ENCODE measurements at places on chromosomes 13 and 19. TPM values are rescaled to one million over a fixed set of nuclear protein-coding genes. Genes with fewer than 3 reads are reported as not detected.

Gene ZNF429
- total RNA-seq: 7.5 TPM

Gene ZNF563
- 7.9 TPM for total RNA-seq

Gene RFPL4AL1
- total RNA-seq: not detected

Gene CEACAM8
- not detected for total RNA-seq

Gene ALKBH7
- 29.1 TPM for total RNA-seq

Gene IZUMO2
- total RNA-seq: not detected

Gene FCHO1
- total RNA-seq: 8.9 TPM

Gene B3GNT3
- not detected for total RNA-seq

Gene ZNF730
- not detected for total RNA-seq

Gene PSPN
- total RNA-seq: 2.8 TPM

Gene NLRP5
- not detected for total RNA-seq

Gene C19orf73
- not detected for total RNA-seq

Gene CPB2
- not detected for total RNA-seq

Gene ADGRE1
- total RNA-seq: 0.42 TPM

Gene DCT
- 0.27 TPM for total RNA-seq

Gene EBI3
- 16.1 TPM for total RNA-seq

Gene SH2D3A
- 0.68 TPM for total RNA-seq

Gene ZNF471
- total RNA-seq: 3.9 TPM

Gene ADGRE2
- 9.9 TPM for total RNA-seq

Gene LRG1
- total RNA-seq: 13.5 TPM

Gene CEACAM21
- total RNA-seq: 1.1 TPM

Gene BEST2
- not detected for total RNA-seq

Gene TUBGCP3
- 31.0 TPM for total RNA-seq

Gene WIZ
- total RNA-seq: 45.3 TPM

Gene C19orf47
- 34.2 TPM for total RNA-seq

Gene ADGRE3
- total RNA-seq: not detected

Gene ABCC4
- 12.2 TPM for total RNA-seq

Gene RAB11B
- total RNA-seq: 53.4 TPM

Gene GNA15
- 13.0 TPM for total RNA-seq

Gene RSPH6A
- total RNA-seq: not detected

Gene ITPKC
- total RNA-seq: 45.4 TPM

Gene CGB1
- not detected for total RNA-seq

Gene CEACAM20
- not detected for total RNA-seq

Gene ENOX1
- 2.3 TPM for total RNA-seq

Gene ZNF813
- 0.81 TPM for total RNA-seq

Gene PABPC3
- not detected for total RNA-seq

Gene BRME1
- total RNA-seq: 3.7 TPM

Gene KCNC3
- total RNA-seq: 1.3 TPM

Gene MISP
- total RNA-seq: not detected

Gene CYSLTR2
- 4.0 TPM for total RNA-seq

Gene CEACAM4
- not detected for total RNA-seq

Gene RELB
- 38.6 TPM for total RNA-seq

Gene TMEM272
- total RNA-seq: not detected

All from thoracic aorta (tissue), 2 donors.